Right renal cortex interstitium (tissue), 3 donors: ENCODE measurements at places on chromosomes 5 and 9.

GRCh38 chr9:9215050-9215449 lies 1397.8 kb downstream of the PTPRD start:
- no peak for DNase-seq

GRCh38 chr9:127172066-127172707 lies 49.8 kb upstream of the ANGPTL2 start:
- no peak for DNase-seq

- no peak for DNase-seq
Observed at GRCh38 chr5:123303802-123304201, 119.4 kb downstream of the CEP120 start.

DNA sequence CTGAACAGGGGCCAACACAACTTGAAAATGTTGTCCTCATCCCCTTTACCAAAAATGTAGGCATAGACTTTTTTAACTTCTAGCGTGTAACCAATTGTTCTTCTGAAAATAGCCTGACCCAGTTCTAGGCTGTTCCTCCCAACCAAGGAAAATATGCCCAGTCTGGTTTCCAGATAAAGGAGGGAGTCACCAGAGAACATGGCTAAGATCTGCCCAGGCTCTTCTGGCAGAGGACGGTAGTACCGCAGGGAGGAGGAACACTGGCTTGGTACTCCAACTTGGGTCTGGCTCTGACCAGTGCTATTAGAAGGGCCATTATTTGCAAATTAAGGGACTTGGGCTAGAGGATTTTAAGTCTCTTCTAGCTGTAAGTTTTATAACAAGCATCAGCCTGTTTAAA lies 63.1 kb downstream of the GRAMD2B start:
- DNase-seq, result no peak
